Activated naive CD4-positive, alpha-beta T cell treated with anti-CD3 and anti-CD28 coated beads for 36 hours (primary cell): ENCODE measurements at places on chromosomes 5 and 9.

DNA sequence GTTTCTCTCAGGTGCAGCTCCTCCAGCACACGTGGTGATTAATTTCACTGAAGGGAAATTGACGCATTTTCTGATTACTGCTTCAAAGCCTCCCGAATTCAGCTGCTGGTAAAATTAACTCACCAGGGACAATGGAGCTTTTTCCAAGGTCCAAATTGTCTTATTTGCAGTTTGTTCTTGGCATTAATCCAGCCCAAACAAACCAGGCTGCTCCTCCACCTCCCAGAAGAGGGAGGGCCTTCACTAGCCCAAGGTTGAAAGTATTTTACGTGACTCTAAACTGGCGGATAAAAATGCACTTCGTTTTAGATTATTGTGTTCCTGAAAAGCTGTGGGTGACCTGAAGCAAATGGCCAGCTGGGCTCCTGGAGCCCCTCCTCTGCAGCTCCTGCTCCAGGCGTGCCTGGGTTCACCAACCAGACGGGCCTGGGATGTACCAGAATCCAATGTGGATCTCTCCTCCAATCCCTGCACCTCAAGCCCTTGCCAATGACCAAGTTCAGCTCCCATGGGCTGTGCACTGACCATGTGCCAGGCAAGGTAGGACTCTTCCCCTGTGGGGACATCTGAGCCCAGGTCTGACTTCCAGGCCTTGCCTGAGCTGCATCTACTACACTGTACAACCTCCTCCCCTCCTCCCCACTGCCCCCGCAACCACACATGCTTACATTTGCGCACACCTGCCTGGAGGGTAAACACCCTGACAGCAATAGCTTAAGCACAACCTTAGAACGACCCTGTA lies 193.4 kb downstream of the CDK5RAP2 start:
- DNase-seq = no peak

DNA sequence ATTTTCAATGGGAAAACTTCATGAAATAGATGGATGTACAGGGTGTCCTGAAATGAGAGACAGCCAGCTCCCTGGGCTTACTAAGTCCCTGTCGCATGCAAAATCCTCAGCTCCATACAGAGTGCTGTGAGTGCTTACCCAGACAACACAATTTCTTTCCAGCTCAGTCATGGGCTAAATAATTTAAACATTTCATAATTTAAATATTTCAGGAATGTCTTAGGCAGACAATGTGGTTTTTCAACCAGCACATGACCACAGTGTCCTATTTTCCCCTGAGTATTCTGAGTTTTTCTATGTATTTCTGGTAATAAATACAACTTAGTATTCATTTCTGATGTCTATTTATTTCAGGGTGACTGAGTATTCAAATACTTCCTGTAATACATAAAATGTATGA lies 188.5 kb upstream of the SNX2 start:
- no peak for DNase-seq

DNA sequence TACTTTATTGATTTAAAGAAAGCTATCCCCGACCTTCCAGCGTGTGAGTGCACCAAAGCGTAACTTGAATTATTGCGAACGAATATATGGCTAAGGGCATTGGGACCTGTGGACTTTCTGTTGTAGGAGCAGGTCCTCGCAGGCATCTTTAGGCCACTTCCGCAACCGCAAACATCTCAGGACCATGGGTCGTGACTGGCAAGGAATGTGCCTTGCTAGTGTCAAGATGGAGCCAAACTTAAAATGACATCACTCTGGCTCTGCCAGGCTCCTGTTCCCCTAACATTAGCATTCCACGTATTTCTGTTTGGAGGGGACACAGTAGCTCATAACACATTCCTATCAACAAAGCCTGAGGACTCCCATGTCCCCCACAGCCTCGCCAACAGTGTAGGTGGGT lies 44.1 kb upstream of the OLFM1 start:
- no peak for DNase-seq

- no peak for DNase-seq
These were observed 69.6 kb downstream of the SLC28A3 start for GRCh38 chr9:84270847-84271530.

DNA sequence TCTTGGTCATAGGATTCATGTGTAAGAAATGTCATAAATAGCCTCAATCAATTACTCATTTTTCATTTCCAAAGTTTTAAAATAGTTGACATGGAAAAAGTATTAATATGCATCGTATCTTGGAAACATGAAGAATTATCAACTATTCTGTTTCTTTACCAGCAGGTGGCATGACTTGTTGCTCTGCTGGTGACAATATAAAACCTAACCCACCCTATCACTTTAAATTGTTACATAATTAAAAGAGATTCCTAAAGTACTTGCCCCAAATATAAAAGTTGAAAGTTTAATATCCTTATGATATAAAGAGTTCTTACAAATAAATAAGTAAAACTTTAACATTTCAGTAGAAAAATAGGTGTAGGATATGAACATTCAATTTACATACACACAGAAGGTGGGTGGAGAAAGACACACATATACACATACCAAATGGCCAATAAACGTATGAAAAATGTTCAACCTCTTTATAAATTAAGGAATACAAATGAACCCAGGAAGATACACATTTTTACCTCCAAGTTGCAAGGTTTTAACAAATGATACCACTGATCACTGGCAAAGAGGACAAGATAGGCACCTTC lies 30.6 kb downstream of the MAP1B start:
- no peak for DNase-seq

DNA sequence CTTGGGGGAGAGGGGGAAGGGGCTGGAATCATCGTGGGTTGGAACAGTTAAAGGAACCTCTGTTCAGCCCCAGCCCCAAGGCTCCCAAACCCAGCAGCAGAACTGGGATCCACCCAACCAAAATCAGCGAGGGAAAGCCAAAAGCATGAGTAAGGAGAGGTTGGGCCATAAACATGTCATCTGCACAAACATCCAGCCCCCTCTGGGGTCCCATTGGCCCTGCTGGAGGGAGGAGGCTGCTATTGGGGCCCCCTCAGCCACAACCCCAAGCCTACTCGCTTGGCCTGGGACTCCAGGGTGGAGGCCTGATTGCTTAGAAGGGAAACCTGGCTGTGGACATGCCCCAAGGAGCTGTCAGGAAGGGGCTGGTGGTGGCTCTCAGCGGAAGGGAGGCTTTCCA lies 154.9 kb downstream of the FGF18 start:
- no peak for DNase-seq

- DNase-seq = no peak
These were observed 249.2 kb downstream of the NR2F1-AS1 start for GRCh38 chr5:93331863-93332262.

DNA sequence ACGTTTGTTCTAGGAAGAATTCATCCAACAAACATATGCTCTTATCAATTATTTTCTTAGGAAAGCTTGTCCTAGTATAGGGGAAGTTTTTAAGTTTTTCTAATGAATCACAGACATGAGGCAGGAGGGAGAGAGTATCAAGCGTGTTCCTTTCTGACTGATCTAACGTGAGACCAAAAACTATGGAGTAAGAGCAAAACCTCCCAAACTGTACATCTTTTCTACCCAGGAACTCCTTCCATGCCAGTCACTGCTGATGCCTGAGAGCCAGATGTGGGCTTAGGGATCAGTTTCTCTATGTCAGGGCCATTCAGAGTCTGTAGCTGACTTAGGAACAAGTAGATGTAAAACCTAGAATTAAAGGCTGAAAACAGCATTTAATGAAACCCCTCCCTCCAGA lies 51.7 kb upstream of the NFIB start:
- no peak for DNase-seq

DNA sequence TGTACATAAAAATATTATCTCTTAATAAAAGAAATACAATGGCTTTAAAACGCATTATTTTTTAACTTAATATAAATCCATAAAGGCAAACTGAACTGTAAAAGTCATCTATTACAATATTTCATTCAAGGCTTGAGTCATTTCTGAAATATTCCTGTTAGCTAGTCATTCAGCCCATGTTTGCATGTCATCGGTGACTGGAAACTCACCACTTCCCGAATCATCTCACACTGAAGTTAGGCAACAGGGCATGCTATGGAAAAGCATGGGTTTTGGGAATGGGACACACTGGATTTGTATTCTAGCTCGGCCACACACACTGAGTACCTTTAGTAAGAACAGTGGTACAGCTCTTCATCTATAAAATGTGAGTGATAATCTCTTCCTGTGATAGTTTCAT lies 691.1 kb upstream of the C9orf72 start:
- no peak for DNase-seq

DNA sequence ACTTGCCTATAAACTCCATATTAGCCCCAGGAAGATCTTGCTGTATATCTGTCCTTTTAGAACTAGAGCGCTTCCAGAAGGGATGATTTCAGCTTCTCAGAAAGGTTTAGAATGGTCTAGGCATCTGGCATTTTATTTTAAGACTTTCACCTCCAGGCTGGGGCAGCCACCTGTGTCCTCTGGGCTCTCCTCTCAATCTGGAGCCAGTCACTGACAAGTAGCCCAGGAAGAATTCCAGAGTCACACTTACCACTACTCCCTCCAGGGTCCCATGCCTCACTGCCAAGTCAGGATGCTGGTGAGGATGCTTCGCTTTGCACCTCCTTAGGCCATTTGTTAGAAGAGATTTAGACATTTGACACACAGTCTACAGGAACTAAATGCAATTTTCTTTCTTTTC lies 20.8 kb downstream of the B4GALT1 start:
- DNase-seq = no peak

DNA sequence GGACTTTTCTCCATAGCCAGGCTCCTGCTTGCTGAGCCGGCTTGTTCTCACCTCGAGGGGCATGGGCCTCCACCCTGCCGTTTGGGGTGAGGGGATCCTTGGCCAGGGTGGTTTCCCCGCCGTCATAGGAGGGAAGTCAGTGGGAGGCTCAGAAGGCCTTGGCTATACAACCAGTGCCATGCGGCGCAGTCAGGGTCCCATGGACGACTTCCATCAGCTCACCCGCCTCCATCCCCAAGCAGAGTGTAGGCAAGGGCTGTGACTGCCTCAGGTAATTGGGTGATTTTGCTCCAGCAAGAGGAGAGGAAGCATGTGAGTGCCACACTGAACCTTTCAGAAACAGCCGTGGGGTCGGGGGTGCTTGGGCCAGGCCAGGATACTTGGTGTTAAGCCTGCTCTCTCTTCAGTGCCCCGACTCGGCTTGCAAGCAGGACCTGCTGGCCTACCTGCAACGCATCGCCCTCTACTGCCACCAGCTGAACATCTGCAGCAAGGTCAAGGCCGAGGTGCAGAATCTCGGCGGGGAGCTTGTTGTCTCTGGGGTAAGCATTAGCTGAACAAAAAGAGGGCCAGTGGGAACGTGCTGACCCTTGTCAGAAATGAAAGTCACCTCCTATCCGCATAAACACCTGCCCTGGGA lies 57.2 kb upstream of the LRRTM2 start:
- DNase-seq = no peak

GRCh38 chr5:138753794-138754698 lies 821 bp downstream of the CTNNA1 start:
- DNase-seq = peak; percentile 81

GRCh38 chr5:108675736-108676135 lies 72.0 kb upstream of the FER start:
- no peak for DNase-seq

- no peak for DNase-seq
These were observed 118.9 kb upstream of the ADRA1B start for GRCh38 chr5:159797261-159797970.
